Activated CD4-positive, alpha-beta T cell treated with anti-CD3 and anti-CD28 coated beads, Interleukin-2, amount 50 U/mL, for 1 hour (primary cell): ENCODE measurements at places on chromosomes 2 and 18.

DNA sequence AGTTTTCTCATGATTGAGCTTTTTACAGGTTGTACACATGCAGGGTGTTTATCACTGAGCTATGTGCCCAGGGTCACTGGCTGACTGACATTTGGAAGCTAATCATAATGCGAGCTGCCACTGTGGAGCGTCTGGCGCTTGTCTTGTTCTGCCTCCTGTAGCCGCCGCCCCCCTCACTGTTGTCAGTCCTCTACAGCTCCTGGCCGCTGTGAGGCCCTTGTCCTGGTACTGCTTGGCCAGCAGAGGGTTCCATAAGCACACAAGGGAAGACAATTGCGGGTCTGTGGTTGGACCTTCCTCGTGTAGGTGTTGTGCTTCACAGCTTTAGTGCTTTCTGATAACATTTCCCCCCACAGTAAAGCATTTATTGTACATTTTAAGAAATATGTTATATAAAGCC is 105.6 kb upstream of the LDLRAD4 start:
- DNase-seq = no peak

DNA sequence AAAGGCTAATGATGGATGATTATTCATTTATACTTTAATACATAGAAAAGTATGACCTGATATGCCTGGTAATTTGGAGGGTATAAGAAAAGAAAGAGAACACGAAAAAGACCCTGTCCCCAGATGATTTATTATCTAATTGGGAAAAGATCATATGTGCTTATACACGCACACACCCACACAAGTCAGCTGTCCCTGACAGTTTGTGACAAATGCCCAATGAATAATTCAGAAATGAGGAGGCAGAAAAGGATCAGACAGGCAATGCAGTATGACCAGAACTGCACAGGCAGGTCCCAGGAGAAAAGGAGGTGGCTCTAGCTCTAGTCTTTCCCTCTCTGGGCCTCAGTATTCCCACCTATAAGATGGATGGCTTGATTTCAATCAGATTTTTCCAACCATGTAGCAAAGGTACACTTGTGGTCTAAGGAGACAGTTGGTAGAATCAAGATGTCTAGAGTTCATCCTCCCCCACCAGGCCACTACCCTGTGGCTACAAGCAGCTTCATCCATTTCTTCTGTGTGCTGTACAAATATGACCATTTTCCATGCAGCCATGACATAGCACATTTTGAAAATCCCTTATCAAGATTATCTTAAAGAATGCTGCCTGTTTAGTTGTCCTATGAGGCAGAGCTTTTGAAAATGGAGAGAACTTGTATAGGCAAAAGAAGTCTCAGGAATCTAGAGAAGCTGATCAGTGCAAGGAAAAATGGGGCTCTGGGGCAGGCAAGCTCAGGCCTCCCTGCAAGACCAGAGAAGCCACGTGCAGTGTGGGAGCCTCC is 19.7 kb downstream of the CYRIA start:
- DNase-seq = no peak

DNA sequence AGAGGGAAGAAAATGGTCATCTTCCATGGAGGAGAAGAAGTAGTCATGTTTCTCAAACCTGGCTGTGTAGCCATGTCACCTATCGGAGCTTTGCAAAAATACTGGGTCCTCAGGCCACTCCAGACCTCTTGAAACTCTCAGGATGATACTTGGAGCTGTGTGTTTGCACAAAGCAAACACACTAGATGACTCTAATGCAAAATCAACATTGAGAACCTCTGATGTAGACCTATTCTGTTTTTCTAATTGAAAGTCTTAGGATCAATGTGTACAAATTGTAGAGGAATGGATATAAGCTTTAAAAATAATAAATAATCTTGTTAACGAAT is 444.3 kb downstream of the RND3 start:
- DNase-seq = no peak

DNA sequence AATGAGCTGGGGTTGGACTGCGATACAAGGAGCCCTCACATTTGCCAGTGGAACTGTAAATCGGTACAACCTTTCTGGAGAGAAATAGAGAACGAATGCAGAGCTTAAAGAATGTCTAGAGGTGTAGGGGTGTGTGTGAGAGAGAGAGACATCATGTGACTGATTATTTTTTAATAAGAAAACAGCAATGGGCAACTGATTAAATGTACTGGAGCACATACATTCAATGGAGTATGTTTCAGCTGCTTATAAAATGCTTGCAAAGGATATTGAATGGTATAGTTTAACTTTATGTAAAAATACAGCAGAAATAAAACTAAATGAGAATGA is 391 bp upstream of the TMEM17 start:
- DNase-seq = no peak

GRCh38 chr18:8373486-8373885 is 235.8 kb upstream of the RAB12 start:
- DNase-seq = no peak

DNA sequence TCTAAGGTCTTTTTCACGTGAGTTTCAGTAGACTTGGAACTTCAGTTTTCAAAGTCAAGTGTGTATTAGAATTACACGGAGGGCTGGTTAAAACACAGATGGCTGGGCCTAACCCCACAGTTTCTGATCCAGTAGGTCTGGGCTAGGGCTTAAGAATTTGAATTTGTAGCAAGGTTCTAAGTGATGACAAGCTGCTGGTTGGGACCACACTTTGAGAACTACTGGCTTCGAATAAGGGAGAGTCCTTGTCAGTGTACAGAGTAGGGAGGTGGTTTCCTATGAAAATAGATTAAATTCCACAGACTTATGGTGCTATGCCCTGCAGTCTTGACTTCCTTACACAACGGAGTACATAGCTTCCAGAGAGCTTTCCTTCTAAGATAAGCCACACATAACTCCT is 4.5 kb downstream of the RHOB start:
- no peak for DNase-seq

- DNase-seq = no peak
Measured at GRCh38 chr2:170404846-170405245, 226.9 kb downstream of the MYO3B start.
